ENCODE measurements at places on chromosomes 12 and 14. TPM values are rescaled to one million over a fixed set of nuclear protein-coding genes. Genes with fewer than 3 reads are reported as not detected.

TAS2R9 gene
- polyA plus RNA-seq = not detected

RFLNA gene
- 57.1 TPM for polyA plus RNA-seq

SOAT2 gene
- polyA plus RNA-seq = 0.09 TPM

DNA sequence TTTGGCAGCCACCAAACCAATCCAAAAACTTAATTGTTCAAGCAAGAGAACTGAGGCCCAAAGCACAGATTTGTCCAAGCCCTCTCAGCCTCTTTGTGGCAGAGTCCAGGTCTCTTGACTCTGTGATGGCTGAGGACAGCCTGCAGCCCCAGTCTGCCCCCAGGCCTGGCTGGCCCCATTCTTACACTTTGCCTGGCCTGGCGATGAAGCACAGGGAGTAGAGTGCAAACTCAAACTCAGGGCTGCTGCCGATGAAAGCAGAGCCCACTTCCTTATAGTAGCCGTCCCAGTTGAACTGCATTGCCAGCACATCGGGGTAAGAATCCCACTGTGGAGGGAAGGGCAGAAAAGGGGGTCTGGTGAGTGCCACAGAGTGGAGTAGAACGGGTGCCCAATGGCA lies 5.6 kb upstream of the RPAP3 start:
- H3K4me1 ChIP-seq = no peaks in the 10 kb centered on the region
- no peak overlapping the region for H3K4me3 ChIP-seq
- no peak for DNase-seq
- no peaks in the 10 kb centered on the region for H3K36me3 ChIP-seq
- no peaks in the 10 kb centered on the region for H3K27me3 ChIP-seq
- H3K27ac ChIP-seq = no peak overlapping the region

DNA sequence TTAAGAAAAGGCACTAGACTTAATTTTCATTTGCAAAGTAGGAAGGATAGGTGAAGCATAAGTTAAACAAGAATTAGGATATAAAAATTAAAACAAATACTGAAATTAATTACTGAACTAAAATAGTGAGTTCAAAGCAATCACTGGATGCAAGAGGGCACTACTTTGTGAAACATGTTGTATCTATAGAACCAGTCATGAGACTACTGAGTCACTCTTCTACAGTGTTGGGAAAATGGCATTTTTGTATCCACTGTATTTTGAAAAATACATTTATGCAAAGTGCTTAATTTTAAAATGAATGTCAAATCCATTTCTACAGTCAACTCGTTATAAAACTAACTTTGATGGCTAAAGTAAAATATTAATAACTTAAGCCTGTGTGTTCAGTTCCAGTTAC lies 47.9 kb downstream of the SEL1L start:
- H3K27me3 ChIP-seq = no peaks in the 10 kb centered on the region
- DNase-seq = no peak
- H3K4me1 ChIP-seq = no peaks in the 10 kb centered on the region
- peaks cover 91% of the 10 kb centered on the region for H3K36me3 ChIP-seq
- no peak overlapping the region for H3K4me3 ChIP-seq

PRICKLE1 gene
- 2.5 TPM for polyA plus RNA-seq

- H3K4me3 ChIP-seq = peak overlapping the region; percentile 21
- no peaks in the 10 kb centered on the region for H3K36me3 ChIP-seq
- no peak for DNase-seq
- peaks cover 14% of the 10 kb centered on the region for H3K4me1 ChIP-seq
- H3K27me3 ChIP-seq = no peaks in the 10 kb centered on the region
These were observed 72.5 kb downstream of the TRAF3 start for GRCh38 chr14:102849526-102850379.

DNA sequence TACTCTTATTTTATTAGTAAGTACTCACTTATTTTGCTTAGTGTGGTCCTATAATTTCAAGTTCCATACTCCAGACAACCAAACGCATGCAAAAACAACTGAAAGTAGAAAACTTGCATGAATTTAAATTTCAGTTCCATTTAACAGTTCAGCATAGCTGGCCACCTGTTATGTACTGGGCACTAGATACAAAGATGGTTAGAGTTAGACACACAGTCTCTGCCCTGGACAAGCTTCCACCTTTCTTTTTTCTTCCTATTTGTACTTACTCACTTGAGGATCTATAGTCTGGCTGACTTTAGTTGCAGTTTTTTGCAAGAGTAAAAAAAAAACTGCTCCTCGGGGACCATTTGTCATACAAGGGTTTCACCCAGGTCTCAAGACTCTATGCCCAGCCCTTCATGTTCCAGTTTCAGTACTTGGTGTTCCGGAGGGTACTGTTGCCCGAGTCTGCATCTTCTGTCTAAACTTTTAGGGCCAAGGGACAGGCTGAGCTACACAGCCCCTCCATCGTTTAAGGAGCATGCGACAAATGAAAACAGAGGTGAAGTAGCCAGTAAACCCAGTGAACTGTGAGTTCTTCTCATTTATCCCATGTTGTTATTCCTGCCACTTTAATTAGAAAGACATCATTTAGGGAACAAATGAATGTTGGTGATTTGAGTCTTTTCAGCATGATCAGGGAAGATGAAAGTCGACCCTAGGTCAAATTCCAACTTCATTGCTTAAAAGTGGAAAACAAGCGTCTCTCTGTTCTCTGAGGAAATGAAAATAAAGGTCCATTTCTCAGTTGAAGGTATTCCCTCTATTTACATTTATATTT lies 22.3 kb downstream of the RPGRIP1 start:
- no peak for DNase-seq
- no peak overlapping the region for H3K4me3 ChIP-seq
- H3K27ac ChIP-seq = no peak overlapping the region
- no peaks in the 10 kb centered on the region for H3K36me3 ChIP-seq
- H3K4me1 ChIP-seq = peaks cover 5% of the 10 kb centered on the region
- no peaks in the 10 kb centered on the region for H3K27me3 ChIP-seq

DPPA3 gene
- not detected for polyA plus RNA-seq

DNA sequence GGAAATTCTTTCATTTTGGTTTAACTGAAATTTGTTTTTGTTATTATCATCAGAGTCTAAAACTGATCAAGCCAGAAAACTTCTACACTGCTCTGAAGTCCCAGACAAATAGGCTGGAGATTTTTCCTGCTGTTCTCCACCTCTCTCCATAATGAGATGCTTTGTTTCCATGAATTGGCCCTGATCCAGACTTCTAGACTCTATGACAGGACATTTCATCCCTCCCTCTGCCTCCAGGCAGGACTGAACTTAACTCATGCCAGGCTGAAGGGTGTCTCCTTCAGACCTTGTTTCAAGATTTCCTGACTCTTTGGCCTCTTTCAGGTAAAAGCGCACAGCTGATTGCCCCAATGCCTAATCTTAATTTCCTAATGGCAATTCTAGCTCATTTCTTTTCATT lies 69.1 kb upstream of the HOXC13 start:
- no peak overlapping the region for H3K4me3 ChIP-seq
- no peak for DNase-seq
- no peaks in the 10 kb centered on the region for H3K4me1 ChIP-seq
- H3K27ac ChIP-seq = no peak overlapping the region
- H3K27me3 ChIP-seq = no peaks in the 10 kb centered on the region
- no peaks in the 10 kb centered on the region for H3K36me3 ChIP-seq

DNA sequence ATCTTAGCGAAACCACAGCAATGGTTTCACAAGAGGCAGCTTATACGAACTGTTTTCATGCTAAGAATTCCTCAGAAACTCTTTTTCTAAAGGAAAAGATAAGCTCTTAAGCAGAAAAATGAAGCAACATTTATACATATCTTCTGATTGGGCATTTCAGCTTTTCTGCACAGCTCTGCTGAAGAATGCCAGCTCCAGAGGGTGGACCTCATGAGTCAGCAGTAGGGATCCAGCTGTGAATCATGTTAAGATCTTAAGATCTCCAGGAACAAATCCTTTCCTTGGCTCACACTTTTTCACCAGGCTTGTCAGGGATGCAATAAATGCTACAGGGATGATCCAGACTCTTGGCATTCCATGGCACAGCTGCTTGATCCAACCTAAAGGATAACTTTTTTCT lies 477.1 kb upstream of the CCDC196 start:
- no peak overlapping the region for H3K4me3 ChIP-seq
- no peaks in the 10 kb centered on the region for H3K27me3 ChIP-seq
- no peaks in the 10 kb centered on the region for H3K36me3 ChIP-seq

GRCh38 chr12:96448300-96448699 lies 41.1 kb upstream of the CFAP54 start:
- H3K27me3 ChIP-seq = no peaks in the 10 kb centered on the region
- H3K27ac ChIP-seq = no peak overlapping the region
- H3K36me3 ChIP-seq = no peaks in the 10 kb centered on the region
- no peak for DNase-seq
- H3K4me1 ChIP-seq = no peaks in the 10 kb centered on the region

DNA sequence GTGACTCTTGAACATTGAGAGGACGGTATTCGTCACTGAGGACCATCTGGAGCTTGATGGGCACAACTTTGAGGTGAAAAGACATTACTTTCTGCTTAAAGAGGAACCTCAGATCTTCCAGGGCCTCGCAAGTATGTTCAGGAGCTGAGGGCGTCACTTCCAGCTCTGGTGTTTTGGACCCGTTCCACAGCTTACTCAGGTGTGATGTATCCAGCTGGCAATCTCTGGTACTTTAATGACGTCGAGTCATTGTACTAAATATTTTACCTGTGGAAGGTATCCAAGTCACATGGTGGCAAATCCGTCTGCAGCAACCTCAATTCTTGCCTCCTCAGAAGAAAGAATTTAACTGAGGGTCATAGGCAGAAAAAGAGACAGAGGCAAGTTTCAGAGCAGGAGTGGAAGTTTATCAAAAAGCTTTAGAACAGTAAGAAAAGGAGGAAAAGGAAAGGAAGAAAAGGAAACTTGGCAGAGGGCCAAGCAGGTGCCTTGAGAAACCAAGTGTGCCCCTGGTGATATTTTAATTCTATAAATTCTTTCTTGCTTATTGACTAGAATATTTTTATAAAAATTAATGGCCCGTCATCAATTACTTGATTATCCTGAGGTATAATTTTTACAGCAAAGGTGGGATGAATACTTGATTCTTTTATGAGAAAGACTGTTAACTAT lies 250.6 kb downstream of the AEBP2 start:
- no peaks in the 10 kb centered on the region for H3K27me3 ChIP-seq
- no peak overlapping the region for H3K27ac ChIP-seq
- DNase-seq = no peak
- no peaks in the 10 kb centered on the region for H3K4me1 ChIP-seq

ESYT1 gene
- 9.0 TPM for polyA plus RNA-seq

DNA sequence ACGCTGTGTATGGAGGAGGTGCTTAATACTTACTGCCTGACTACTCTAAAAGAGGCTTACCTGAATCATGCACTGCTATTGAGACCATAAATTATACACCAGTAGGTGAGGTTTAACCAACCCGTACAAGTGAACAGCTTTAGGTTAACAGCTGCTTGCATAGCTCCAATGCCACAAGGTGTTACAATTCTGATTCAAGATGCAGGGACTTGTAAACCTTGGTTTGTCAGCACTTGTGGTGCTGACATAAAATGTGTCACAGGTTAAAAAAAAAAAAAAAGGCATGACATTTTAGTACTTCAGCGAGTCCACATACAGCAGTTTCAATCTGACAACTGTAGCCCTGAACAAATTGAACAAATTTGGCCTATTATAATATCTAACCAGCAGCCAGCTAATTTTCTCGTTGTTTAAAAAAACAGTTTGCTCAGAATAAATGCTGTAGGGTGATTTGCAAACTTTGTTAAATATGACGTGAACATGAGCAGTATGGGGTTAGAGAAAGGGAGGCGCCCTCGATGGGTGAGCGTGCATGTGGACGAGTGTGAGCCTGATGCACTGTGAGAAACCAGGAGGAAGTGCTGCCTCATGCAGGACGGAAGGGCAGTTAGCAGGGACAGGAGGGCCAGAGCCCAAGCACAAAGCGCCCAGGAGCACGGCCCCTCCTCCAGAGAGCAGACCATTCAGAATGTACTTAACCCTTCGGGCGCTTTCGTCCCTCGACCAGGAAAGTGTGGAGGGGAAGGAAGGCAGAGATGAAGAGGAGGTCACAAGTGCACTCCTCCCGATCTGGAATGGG lies 44.7 kb downstream of the TCHP start:
- H3K36me3 ChIP-seq = no peaks in the 10 kb centered on the region
- H3K4me3 ChIP-seq = no peak overlapping the region
- peaks cover 47% of the 10 kb centered on the region for H3K4me1 ChIP-seq

DNA sequence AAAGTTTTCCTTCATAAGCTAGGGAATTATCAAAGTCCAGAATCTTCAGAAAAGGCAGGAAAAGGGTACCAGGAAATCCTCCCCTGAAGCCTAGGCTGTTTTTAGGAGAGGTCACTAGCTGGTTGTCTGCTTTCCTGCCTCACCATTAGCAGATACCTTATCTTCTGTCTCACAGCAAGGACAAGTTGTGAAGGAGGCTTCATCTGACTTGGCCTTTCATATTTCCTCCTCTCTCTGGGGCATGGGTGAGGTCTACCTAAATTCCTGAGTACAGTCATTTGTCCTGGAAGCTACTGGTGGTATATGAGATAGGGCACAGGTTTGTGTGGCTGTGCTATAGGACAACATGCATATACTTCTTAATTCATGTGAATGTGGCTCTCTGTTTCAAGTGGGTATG lies 2.3 kb downstream of the FOXJ2 start:
- H3K4me3 ChIP-seq = peak overlapping the region; percentile 92
- no peaks in the 10 kb centered on the region for H3K36me3 ChIP-seq
- peak overlapping the region; percentile 98 for H3K27ac ChIP-seq
- H3K27me3 ChIP-seq = no peaks in the 10 kb centered on the region
- H3K4me1 ChIP-seq = peaks cover 70% of the 10 kb centered on the region

- no peak overlapping the region for H3K27ac ChIP-seq
- peaks cover 4% of the 10 kb centered on the region for H3K4me1 ChIP-seq
- H3K36me3 ChIP-seq = peaks cover 15% of the 10 kb centered on the region
- no peak for DNase-seq
These were observed 7.0 kb downstream of the VCPKMT start for GRCh38 chr14:50109342-50109741.

DNA sequence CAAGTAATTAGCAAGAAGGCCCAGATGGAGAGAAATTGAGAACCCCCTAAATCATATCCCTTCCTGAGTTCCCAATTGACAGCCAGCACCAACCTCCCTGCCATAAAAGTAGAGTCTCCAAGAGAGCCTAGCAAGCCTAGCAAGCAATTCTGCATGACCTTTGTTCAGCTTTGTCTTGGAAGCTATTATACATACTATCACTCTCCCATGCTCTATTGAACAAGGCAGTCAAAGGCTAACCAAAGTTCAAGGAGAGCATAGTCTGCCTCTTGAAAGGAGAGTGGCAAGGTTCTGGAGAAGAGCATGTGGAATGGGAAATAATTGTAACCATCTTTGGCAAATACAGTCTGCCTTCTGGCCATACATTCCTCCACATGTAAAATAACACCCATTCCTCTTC lies 7.8 kb downstream of the ACOT4 start:
- no peaks in the 10 kb centered on the region for H3K4me1 ChIP-seq
- no peaks in the 10 kb centered on the region for H3K27me3 ChIP-seq
- no peak overlapping the region for H3K4me3 ChIP-seq
- no peak overlapping the region for H3K27ac ChIP-seq
- peak; percentile 8 for DNase-seq
